ENCODE measurements at places on chromosomes 6 and 20.
A peak's percentile ranks its signal among the peaks of the same experiment; 100 is the strongest.

- H3K36me3 ChIP-seq = no peaks in the 10 kb centered on the region
- no peak for DNase-seq
- H3K4me1 ChIP-seq = no peaks in the 10 kb centered on the region
- H3K4me3 ChIP-seq = no peak overlapping the region
- H3K27ac ChIP-seq = no peak overlapping the region
- H3K27me3 ChIP-seq = no peaks in the 10 kb centered on the region
These were observed 23.3 kb upstream of the FOXA2 start for GRCh38 chr20:22607695-22608094.

GRCh38 chr6:137342607-137343190 is 123.5 kb upstream of the IFNGR1 start:
- H3K36me3 ChIP-seq = no peaks in the 10 kb centered on the region
- no peaks in the 10 kb centered on the region for H3K27me3 ChIP-seq
- no peak overlapping the region for H3K27ac ChIP-seq
- H3K4me3 ChIP-seq = peak overlapping the region; percentile 12

GRCh38 chr6:136795996-136796395 is 3.7 kb upstream of the MAP3K5 start:
- H3K4me1 ChIP-seq = no peaks in the 10 kb centered on the region
- no peak for DNase-seq
- H3K27me3 ChIP-seq = no peaks in the 10 kb centered on the region
- no peak overlapping the region for H3K27ac ChIP-seq
- no peak overlapping the region for H3K4me3 ChIP-seq

- no peak overlapping the region for H3K4me3 ChIP-seq
- H3K27ac ChIP-seq = no peak overlapping the region
- DNase-seq = no peak
These were observed 21.8 kb upstream of the BTBD3 start for GRCh38 chr20:11895861-11896387.

DNA sequence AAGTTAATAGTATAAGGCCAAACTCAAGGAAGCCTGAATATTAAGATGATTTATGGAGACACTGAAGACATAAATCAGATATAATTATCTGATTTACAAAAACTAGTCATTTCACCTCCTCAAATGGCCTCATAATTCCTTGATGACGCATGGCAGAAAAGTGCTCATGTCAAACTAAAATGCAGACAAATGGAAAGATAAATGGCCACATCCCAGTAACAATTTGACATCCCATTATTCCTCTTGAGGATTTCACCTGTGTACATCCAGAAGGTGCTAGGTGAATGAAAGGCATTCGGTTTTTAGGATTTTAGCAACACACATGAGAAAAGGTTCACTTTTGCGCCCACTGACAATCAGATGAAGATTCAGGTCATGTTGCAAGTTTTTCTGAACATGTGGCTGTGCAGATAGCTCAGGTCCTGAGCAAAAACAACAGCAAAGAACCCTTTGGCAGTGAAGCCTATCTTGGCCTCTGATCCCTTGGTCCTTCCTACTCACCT is 24.2 kb downstream of the SGK1 start:
- H3K4me3 ChIP-seq = no peak overlapping the region
- H3K27ac ChIP-seq = no peak overlapping the region
- H3K27me3 ChIP-seq = no peaks in the 10 kb centered on the region

All from kidney (tissue), 22 donors.